ENCODE measurements at places on chromosomes 6 and 20.

- DNase-seq, result no peak
Observed at GRCh38 chr20:51531141-51531710, 11.3 kb downstream of the NFATC2 start.

DNA sequence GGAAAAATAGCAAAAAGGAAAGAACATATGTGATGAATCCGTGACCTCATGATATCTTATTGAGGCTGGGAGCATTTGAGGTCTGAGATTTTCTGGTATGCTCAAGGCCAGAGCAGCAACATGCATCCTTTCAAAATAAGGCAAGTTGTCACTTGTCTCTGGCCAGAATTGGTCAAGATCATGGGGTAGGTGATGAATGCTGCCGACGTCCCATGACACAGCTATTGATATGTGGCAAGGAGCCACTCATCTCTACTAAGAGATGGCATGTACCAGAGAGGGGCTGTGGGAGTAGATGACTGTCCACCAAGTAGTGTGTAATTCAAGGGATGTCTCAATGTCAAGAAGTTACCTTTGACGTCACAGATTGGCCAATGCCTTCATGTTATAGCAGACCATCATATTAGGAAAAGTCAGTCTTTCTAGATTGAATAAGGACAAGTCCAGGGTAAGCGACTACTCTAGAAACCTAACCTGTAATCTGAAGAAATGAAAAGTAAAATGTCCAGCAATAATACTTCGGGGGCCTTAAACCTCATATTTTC, 527.4 kb downstream of the BMP2 start:
- no peak for DNase-seq

GRCh38 chr6:53100561-53100960, 35.4 kb downstream of the FBXO9 start:
- no peak for DNase-seq

DNA sequence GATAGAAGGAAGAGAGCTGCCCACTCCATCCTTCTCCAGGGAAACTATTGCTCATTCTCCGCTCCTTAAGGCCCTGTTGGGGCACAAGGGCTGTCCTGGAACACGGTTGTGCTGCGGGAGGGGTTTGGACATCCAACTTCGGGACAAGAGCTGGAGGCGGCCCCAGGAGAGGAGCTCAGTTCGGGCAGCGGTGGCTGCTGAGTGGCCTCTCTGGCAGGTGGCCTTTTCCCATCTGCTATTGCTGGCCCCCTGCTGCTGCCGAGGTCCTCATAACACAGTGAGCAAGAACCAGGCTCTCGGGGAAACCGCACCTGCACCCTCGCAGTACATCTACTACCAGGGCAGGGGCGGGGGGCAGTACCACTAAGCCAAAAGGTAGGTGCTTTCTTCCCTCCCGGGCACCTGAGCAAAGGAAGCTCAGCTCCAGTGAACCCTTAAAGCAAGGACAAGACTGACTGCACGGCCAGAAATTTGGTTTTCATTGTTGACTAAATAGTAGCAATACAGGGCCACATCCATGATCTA, 63.7 kb downstream of the PSMG4 start:
- peak; percentile 20 for DNase-seq

- peak; percentile 28 for DNase-seq
Observed at GRCh38 chr6:107536180-107536961, 46.5 kb downstream of the SOBP start.

- DNase-seq, result no peak
Observed at GRCh38 chr20:45378191-45378590, at the start of gene TP53TG5. Gene TP53TG5 (minus strand): TSS chr20:45378325. CDS start chr20:45378236, 89 bp downstream.

DNA sequence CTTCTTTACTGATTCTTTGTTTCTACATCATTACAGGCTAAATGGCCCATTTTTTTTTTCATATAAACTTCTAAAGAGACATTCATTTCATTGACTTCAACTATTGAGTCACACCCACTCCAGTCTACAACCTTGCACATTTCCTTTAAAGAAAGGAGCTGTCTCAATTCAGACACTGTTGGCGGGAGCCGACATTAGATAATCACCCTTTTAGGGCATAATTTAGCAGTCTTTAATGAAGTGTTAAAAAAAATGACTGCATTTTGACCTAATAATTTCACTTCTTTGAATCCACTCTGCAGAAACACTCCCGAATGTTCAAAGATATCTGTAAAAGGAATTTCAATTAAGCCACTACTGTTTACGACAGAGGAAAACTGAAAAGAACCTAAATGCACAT, 1.5 kb downstream of the EPM2A start:
- no peak for DNase-seq

DNA sequence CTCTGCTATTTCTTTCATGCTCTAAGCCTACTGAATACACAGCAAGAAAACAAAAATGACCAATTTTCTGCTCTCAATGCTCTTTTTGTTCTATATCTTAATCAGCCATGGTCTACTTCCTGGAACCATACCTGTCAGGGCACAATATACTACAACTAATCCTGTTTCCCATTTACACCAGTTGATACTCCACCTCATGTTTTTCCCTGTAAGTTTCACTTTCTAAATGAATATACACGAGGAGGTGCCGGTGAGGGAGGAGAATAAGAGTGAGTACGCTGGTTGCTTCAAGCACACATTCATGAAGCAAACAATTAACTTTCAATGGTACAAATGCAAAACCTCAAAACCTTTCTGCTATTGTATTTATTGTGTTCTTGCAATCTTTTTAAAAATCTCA, 443.1 kb upstream of the ID4 start:
- DNase-seq, result no peak

- DNase-seq, result no peak
Observed at GRCh38 chr6:44682987-44683779, 295.7 kb downstream of the CDC5L start.

DNA sequence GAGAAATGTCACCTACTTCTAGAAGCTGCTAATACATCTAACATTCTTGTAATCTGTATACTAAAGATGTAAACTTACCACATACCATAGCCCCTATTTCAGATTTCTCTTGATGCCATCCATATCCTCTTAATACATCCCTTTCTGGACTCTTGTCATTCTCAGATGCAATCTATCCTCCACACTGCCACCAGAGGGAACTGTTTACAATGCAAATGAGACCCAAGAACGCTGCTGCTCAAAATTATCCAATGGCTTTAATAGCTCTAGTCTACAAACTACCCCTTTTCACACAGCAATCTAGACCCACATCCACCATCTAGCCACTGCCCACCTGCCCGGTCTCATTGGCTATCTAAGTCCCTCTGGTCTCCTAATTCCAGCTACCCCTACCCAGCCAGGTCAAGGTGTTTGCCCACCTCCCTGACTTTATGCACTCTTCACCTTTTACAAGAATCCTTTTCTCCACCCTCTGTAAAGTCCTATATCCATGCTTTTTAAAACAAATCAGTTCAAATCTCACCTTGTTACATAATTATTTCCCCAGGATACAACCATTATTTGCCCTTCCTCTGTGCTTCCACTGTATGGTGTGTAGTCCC, 14.8 kb downstream of the FAXC start:
- peak; percentile 13 for DNase-seq

GRCh38 chr20:58205850-58206249, 22.6 kb downstream of the ANKRD60 start:
- no peak for DNase-seq

Data from NCI-H187 (cell line).